Globus pallidus (tissue), 1 donor: ENCODE measurements at places on chromosomes 4 and X.

DNA sequence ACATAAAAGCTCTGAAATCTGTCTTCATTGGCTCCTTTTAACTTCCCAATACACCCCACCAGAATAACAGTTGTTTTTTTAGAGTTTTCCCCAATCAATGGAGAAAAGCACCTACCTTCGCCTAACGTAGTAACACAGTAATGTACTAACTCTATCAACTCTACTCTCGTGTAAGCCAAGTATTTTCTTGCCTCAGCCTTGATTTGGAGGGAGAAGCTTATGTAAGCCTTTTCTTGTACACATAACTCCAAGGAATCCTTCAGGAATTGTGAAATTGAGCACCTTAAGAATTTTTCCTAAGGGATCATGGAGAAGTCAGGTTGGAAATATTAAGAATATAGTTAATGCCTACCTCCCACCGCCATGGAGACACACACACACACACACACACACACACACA, 181.2 kb downstream of the RAPGEF2 start:
- no peak for DNase-seq

GRCh38 chr4:99827857-99828256, 11.2 kb downstream of the DAPP1 start:
- no peak for DNase-seq

- DNase-seq, result no peak
These were observed 508.8 kb upstream of the AGA start for GRCh38 chr4:177951026-177951425.

- DNase-seq, result no peak
These were observed 52.4 kb downstream of the MTMR8 start for GRCh38 chrX:64342811-64343210.

GRCh38 chrX:44099366-44099765, 126.2 kb upstream of the NDP start:
- no peak for DNase-seq

- DNase-seq, result no peak
These were observed 208.8 kb upstream of the CLNK start for GRCh38 chr4:10893395-10893794.

GRCh38 chrX:13194291-13195103, 125.4 kb downstream of the ATXN3L start:
- no peak for DNase-seq

DNA sequence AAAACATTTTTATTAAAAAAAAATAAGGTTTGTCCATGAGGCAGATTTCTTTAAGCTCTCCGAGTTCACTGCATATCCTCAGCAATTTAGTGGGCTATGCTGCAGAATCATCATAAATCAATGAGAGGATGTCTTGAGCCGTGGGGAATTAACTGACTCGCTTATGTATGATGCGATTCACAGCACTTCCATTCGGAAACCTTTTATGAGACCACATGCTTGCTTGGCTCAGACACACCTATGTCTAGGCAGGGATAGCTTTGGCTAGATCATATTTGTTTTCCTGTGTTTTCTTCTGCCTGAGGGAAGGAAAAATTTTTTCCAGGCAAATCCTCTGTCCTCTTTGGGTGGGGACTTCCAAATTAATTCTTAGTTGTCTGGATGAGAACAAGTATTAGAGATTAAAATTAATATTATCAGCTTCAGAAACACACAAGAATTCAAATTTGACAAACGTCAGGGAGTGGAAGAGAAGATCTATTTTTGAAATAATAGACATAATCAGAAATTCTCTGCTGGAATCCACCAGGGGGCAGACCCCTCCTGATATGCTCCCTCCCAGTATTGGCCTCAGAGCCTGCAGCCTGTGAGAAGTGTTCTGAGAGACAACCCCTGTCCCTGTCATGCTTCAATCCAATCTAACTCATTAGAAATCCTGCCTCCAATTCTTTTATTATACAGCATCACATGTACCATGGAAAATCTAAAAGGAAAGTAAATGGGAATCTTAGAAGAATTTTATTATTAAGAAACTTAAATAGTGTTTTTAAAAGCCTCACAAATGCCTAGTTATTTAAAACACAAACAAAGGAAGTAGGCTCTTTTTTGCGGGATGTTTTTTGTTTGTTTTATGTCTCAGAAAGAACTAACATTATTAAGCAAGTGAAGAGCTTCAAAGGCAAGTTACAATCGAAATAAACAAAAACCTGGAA, 345.1 kb upstream of the TACR3 start:
- peak; percentile 91 for DNase-seq

DNA sequence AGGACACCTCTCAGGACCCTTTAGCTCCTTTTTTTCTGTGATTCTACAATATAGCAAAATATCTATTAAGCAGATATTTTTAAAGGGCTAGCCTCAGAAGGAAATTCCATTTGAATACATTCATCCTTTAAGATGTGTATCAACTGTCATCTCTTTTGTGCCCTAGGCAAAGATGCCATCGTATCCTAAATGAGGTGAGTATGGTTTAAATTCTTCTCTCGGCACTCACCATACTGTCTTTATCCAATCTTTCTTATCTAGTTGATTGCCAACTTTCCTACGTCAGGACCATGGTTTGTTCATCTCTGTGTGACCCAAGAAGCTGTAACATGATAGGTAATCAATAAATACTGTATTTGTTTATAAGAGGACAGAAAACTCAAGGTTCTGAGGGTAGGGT, 176.0 kb downstream of the LDB2 start:
- DNase-seq, result no peak

- no peak for DNase-seq
These were observed 42.8 kb downstream of the HTT-AS start for GRCh38 chr4:3031357-3032082.

GRCh38 chr4:73895201-73896175, 26.3 kb downstream of the CXCL1 start:
- no peak for DNase-seq

GRCh38 chr4:127261476-127261875, 371.3 kb upstream of the INTU start:
- DNase-seq, result no peak

DNA sequence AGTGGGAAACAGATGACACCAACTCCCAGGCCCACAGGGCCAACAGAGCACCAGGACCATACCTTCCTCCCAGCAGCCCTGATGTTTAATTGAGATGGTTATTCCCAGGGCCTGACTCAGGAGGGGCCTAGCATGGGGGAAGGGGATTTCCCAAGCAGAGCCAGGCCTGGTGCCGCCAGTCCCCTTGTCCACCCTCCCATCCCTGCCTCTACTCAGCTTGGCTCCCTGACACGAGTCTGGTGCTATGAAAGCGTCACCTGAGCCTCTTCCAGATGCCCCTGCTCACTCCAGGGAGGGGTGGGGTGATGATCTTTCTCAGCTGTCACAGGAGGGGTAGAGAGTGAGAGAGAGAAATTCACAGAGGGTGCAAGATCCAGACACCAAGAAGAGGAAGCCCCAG, 72.7 kb downstream of the EFNB1 start:
- no peak for DNase-seq

DNA sequence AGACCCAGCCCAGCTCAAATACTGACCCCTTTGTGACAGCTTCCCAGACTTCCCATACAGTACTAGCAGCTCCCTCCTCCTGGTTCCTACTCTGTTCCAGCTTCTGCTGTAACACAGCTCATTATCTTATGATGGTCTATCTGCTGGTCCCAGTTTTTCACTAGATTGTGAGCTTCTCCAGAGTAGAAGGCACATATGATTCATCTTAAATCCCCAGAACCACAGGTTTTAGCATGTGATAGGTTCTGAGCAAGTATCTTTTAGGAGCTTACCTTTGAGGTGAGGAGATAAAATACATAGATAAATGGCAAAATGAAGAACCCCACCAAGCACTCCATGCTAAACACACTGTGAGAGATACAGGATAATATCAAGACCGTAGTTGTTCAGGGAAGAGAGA, 27.6 kb upstream of the ANXA3 start:
- DNase-seq, result no peak

- no peak for DNase-seq
These were observed 9.0 kb downstream of the UBE2K start for GRCh38 chr4:39706741-39707511.

GRCh38 chr4:166042510-166043055, 169.5 kb downstream of the TLL1 start:
- DNase-seq, result no peak

- DNase-seq, result no peak
These were observed 10.1 kb downstream of the TMEM271 start for GRCh38 chr4:566035-566434.

- no peak for DNase-seq
These were observed 100.8 kb upstream of the EOLA2 start for GRCh38 chrX:150038986-150039599.

DNA sequence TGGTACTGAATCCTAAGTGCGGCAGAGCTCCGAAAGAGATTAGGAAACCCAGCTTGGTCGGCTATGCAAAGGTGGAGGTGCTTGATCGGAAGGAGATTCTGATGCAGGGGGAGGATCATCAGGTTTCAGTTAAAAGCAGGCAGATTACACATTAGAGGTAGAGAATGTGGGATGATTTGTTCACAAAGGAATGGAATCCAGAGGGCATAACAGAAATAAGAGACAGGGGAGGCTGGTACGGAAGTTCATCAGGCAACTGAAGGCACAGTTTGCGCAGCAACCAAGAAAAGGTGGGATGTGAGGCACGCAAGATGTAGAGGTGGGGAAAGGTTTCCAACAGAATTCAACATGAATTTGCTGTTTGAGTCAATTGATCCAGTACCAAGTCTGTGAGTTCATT, 424 bp upstream of the ZNF330 start:
- DNase-seq, result no peak

DNA sequence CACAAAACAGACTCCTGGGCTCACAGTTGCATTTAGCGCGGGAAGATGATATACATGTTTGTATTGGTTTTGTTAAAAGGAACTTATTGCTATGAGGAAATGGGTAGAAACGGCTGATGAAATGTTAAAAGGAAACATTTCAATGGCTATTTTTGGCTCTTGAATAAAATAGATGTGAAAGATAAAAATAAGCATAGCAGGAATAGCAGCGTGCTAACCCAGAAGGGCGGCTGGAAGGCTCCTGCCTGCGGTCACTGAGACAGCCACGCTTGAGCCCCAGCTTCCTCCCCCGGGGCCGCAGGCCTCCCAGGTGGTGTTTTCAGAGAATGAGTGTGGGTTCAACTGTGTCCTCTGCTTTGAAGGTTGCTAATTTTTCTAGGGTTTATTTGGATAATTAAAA, 35.0 kb upstream of the CLCN4 start:
- no peak for DNase-seq

DNA sequence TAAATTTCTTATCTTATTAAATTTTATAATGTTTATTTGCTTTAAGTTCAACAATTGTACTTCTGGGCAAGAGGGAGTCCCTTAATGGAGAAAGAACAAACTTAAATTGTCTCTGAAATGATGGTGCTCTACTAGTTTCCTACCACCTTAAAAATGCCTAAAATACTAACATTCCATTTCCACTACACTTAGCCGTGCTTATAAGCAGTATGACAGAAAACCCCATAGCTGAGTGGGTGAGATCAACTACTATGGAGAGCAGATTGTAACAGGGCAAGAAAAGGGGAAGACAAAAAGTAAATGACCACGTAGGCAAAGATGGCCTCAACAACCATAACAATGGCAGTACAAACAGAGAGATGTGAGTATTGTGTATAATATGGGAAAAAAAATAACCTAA, 35.0 kb downstream of the RFC1 start:
- DNase-seq, result no peak

GRCh38 chrX:150715184-150715583, 22.0 kb downstream of the MTMR1 start:
- no peak for DNase-seq

DNA sequence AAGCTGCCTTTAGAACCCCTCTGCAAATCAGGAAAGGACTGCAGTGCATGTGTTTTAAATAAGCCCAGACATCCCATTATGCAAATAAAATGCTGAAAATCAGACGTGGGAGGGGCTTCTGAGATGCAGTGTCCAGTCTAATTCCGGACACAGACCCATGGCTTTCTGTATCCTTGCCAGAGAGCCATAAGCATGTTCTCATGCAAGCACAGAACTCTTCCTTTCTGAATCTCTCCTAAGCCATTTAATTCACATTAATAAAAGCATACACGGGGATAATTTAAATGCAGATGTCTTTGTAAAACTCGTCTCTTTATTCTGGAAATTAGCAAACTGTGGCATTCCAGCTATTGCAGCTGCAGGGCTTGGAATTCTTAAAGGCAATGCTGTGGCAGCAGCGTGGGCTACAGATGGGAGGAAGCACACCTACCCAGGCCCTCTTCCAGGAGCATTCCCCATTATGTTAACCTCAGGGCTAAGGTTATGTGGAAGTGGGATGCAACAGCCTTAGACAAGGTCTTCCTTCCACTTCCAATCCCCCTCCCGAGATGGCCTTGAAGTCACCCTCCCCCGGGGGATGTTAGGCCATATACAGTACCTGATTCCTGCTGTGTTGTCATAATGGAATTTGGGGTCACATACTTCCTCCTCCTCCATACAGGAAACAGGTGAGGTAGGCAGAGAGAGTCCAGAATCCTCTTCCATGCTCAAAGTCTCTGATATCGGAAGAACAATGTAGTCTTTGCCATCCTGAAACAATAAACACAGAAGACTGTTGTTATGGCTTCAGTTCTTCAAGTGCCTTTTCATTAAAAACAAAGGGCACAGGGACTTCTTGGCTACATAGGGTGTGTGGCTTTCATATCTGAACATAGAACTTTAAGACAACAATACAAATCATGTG, 38.1 kb downstream of the KDR start:
- DNase-seq, result peak; percentile 83

DNA sequence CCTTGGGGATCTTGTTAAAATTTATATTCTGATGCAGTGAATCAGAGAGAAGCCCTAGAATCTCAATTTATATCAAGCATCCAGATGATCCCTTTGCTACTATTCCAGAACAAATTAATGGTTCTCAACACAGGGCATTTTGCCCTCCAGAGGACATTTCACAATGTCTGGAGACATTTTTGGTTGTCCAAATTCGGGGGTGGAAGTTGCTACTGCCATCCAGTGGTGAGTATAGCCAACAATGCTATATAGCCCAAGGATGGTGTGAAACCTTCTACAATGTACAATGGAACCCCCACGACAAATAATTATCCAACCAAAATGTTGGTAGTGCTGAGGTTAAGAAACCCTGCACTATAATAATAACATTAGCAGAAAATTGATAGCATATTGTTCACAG, 2440.0 kb downstream of the PCDH7 start:
- DNase-seq, result no peak

- no peak for DNase-seq
These were observed 576.9 kb upstream of the PCDH10 start for GRCh38 chr4:132572210-132572609.
